Activated T-helper 1 cell treated with anti-CD3 and anti-CD28 coated beads, Interleukin-12 subunit alpha, Interleukin-12 subunit beta, Interleukin-2, Interleukin-4 antibody, amounts not matched to agents 30 ng/mL and 10 ng/mL and 1 ng/mL, durations not matched to agents 14 hours and 24 hours and 36 hours (primary cell): ENCODE measurements at places on chromosomes 3 and 15. TPM values are rescaled to one million over a fixed set of nuclear protein-coding genes. Genes with fewer than 3 reads are reported as not detected.

DNA sequence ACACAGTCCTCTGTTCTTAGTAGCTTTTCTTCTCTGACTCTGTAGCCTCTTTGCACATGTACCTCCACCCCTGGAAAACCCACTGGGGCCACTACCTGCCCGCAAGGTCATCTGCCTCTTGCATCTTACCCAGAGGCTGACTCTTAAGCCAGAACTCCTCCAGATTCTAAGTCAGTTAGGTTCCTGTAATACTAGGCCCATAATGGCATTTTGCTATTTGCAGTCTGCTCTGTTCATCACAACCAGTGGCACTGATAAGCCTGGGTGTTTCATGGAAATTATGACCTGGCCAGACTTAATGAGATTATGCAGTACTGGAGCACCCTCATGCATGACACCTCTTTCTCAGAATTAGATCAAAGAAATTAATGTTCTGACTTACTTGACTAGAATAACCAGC lies 31.7 kb upstream of the ATG7 start:
- peaks cover 2% of the 10 kb centered on the region for H3K27me3 ChIP-seq
- peak overlapping the region; percentile 81 for H3K27ac ChIP-seq
- DNase-seq: no peak
- H3K4me3 ChIP-seq: peak overlapping the region; percentile 12

HTD2 gene
- total RNA-seq: 11.5 and 13.6 TPM in 2 replicates

AMT gene
- 2.2 and 2.7 TPM in 2 replicates for total RNA-seq

DNA sequence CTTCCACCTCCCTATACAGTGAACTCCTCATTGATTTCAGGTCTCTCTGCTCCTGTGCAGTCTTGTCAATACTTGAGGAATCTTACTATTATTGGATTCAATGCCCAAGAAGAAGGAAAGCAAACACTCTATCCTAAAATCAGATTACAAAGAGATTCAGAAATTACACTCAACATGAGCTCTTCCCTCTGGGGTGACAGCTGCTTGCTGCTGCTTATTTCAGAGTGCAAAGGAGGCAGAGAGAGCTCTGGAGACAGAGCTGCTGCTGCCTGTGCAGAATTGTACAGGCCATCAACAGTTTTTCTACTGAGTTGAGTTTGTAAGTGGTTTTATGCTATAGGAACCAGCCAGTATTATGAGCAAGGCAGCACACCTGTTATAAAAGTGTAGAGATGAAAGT lies 7.1 kb downstream of the RYR3 start:
- no peaks in the 10 kb centered on the region for H3K36me3 ChIP-seq
- peaks cover 13% of the 10 kb centered on the region for H3K27me3 ChIP-seq
- no peaks in the 10 kb centered on the region for H3K4me1 ChIP-seq
- no peak overlapping the region for H3K27ac ChIP-seq
- H3K4me3 ChIP-seq: no peak overlapping the region

DNA sequence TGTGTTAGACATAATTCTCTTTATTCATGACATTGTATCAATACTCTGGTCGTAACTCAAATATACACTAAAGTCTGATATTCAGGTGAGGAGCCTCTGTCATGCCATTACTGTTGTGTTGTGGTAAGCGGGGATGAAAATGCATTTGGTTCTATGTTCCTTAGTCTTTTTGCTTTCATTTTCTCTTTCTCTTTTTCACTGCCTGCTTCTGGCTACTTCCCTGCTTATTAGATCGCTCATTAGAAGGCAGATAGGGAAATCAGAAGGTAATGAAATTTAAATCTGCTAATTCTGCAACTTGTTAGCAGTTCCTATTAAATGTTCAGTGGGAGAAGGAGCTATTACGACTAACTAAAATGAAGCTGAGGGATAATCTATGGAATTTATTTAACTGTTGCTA lies 345.0 kb downstream of the GRM7 start:
- no peak overlapping the region for H3K4me3 ChIP-seq
- H3K4me1 ChIP-seq: no peaks in the 10 kb centered on the region
- no peak for DNase-seq
- H3K27me3 ChIP-seq: no peaks in the 10 kb centered on the region
- no peaks in the 10 kb centered on the region for H3K36me3 ChIP-seq

DNA sequence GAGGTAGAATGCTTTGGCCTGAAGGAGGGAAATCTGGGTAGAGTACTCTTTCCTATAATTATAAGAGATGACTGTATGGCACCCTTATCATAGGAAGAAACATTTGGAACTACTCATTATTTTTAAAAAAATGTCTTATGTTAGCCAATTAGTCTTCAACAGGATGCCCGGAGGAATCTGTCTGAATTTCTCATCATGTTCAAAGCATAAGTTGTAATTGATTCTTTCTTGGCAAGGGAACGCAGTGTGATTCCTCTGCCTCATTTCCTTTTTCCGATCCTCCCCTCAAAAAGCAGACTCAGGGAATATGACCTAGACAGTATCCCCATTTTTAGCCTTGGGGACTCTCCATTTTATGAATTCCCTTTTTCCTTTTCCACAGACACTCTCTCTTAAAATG lies 165.1 kb downstream of the IL5RA start:
- H3K36me3 ChIP-seq: no peaks in the 10 kb centered on the region
- H3K4me3 ChIP-seq: no peak overlapping the region
- H3K4me1 ChIP-seq: no peaks in the 10 kb centered on the region
- no peak overlapping the region for H3K27ac ChIP-seq
- H3K27me3 ChIP-seq: peaks cover 2% of the 10 kb centered on the region

FRMD5 gene
- not detected in 2 replicates for total RNA-seq

DNA sequence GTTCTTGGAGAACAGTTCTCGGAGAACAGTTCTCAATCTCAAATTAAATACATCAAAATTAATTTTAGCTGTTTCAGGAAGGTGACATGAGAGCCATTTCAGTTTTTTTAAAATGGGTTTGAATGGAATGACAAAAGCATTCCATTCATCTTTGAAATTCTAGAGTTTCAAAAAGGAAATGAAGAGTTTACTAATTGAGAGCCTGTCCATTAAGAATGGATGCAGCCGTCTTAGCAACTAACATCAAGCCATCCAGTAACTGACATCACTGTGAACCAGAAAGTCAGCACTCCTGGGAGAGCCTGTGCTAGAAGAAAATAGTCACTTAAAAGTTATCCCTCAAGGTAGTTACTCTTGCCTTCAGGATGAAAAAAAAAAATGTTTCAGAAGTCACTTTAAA lies 47.0 kb upstream of the FSTL1 start:
- no peaks in the 10 kb centered on the region for H3K36me3 ChIP-seq
- peaks cover 5% of the 10 kb centered on the region for H3K27me3 ChIP-seq
- no peak overlapping the region for H3K27ac ChIP-seq
- H3K4me1 ChIP-seq: no peaks in the 10 kb centered on the region
